ENCODE measurements at places on chromosomes 11 and 22.

- no peak for DNase-seq
Measured at GRCh38 chr11:70313945-70314344, 43.5 kb downstream of the PPFIA1 start.

DNA sequence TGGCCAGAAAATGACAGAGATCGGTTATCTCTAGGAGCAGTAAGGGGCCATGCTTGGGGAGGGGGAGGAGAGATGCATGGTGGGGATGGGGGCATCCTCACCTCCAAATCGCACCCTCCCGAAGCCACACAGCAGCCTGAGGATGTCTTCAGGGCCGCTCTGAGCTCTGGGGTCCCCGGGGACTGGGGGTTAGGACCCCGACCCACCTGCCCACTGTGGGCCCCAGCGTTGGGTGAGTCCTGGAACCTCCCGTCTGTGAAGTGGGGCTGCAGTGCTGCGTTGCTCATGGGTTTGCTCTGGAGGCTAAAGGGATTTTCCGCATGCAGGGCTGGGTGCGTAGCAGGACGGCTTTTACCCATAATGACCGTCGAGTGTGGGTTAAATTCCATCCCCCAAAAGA is 1046.3 kb downstream of the BRD1 start:
- DNase-seq, result no peak

- no peak for DNase-seq
Measured at GRCh38 chr22:37994049-37994448, 9.7 kb upstream of the SOX10 start.

- DNase-seq, result peak; percentile 75
Measured at GRCh38 chr11:75919525-75919924, 104.5 kb downstream of the UVRAG start.

GRCh38 chr22:40220316-40221054 is 42.8 kb downstream of the TNRC6B start:
- DNase-seq, result peak; percentile 19

- DNase-seq, result no peak
Measured at GRCh38 chr22:42632096-42632495, 8.3 kb downstream of the ATP5MGL start.

- no peak for DNase-seq
Measured at GRCh38 chr11:94217705-94218104, 86.7 kb upstream of the IZUMO1R start.

DNA sequence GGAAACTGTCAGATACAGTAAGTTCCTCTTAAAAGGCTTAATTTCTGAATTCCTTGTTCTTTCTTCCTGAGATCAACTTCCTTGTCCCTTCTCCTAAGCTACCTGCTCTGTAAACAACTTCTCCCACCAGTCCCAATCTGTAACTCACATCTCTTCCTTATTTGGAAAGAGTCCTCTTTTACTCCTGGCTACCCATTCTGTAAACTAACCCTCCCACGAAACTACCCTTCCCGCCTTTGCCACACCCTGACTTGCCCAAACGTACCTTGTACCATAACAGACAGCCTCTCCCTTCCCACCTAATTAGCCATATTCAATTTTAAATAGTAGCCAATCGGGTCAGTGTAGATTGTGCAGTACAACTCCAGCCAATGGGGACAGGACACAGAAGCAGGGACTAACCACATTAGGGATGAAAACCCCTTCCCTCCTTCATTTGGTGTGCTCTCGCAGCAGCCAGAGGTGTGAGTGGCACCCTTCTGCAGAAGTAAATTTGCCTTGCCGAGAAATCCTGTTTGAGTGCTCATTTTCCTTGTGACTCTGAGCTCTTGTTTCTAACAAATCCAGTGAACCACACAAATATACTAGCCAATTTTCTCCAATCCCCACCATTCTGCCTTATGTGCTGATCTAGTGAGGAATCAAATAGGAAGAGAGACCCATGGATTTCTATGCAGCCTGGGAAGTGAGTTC is 49.5 kb downstream of the ZNF280B start:
- DNase-seq, result no peak

DNA sequence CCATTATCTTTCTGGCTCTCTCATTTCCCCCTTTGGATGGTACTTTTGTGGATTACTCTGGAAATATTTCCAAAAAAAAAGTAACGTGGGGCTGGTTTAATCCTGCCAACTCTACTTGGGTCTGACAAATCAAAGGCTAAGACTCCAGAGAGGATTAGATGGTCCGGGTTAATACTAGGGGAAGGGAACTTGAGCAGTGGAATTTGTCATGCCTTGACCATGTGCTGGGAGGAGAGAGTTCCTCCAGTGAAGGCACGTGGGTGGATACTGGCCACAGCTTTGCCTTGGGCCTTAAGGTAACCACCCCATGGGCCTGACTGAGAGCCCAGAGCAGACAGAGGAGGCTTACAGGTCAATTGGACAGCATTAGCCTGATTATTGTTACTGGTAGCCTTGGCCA is 120.3 kb downstream of the NAV2 start:
- DNase-seq, result no peak

- no peak for DNase-seq
Measured at GRCh38 chr11:117643606-117644300, 153.3 kb downstream of the DSCAML1 start.

GRCh38 chr11:2207773-2208621 is 36.4 kb upstream of the TH start:
- no peak for DNase-seq

GRCh38 chr22:28051787-28052356 is 132.8 kb upstream of the PITPNB start:
- peak; percentile 38 for DNase-seq

DNA sequence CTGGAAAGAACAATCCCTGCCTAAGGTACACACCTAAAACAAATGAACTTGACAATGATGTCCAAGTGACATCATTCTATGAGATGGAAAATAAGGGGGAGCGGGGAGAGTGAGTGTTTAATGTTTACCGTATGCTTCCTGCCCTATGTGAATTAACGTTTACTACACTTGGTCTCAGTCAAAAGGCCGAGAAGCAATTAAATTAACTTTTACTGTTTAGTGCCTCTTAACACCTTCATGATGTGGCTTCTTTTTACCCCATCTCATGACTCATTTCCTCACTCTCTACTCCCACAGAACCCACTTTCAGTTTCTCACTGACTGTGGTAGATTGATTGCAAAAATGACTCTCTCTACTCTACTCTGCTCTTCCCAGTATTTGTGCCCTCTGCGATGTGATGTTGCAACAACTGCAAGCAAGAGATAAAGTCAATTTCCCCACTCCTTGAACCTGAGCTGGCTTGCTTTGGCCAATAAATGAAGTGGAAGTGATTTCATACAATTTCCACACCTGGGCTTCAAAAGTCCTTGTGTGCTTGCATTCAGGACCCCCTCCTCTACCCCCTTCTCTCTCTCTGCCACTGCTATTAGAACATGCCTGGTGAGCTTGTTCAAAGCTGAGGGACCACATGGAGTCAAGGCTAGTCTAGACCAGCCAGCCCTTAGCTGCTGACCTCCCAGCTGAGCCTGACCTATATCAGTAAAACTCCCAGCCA is 11.6 kb upstream of the ALKBH3 start:
- DNase-seq, result no peak

- DNase-seq, result no peak
Measured at GRCh38 chr11:19763330-19763729, 50.7 kb downstream of the NAV2 start.

DNA sequence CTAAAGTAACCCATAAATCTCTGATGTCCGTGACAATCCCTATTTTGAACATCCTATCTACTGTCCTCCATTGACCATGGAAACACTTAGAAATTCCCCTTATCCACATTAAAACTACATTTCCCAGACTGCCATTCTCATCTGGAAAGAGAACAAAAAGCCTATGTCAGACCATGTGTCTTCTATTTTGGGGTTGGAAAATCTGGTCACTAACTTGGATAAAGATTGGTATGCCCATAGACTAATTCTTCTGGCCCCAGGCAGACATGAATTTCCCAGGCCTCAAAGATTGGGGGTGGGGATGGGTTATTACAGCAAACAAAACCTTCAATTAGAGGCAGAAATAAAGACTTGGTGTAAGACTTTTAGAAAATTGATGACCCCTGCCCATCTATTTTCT is 30.9 kb upstream of the CREB3L1 start:
- peak; percentile 83 for DNase-seq

DNA sequence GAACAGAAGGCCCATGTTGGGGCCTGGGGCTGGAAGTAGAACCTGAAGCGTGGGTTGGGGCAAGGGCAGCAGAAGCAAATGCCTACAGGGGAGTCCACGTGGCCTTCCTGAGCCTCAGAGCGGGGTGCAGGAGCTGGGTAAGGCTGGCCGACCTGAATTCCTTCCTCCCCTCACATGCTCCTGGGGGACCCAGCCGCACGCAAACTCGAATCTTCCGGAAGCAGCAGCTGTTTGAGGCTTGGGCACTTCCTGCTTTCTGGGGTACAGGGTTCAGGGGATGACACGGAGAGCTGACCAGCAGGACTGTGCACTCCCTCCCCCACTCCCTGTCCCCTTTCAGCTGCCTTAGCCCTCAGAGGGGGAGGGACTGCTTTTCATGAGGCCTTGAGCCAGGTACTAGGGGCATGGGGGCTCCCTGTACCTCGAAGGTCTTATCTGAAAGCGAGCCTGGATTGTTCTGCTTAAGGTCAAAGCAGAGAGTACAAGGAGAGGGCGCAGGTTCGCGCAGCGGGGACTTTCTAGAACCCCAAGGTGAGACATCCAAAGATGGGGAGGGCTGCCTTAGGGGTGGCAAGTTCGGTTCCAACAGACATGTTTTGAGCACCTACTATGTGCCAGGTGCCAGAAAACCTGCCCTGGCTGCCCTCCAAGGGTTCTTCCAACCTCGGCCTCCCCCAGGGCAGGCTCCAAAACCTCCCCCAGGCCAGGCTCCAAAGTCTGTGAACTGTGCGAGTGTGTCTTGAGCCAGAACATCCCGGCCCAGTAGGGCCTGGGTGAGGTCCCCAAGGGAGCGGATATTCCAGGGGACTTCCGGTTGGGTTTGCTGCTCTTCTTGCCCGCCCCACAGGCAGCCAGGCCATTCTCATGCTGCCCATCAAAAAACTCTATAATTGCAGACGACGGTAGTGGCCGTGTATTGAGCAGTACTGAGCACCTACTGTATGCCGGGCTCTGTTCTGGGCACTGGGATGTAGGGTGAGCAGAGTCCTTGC is 1.7 kb downstream of the NCF4 start:
- no peak for DNase-seq

DNA sequence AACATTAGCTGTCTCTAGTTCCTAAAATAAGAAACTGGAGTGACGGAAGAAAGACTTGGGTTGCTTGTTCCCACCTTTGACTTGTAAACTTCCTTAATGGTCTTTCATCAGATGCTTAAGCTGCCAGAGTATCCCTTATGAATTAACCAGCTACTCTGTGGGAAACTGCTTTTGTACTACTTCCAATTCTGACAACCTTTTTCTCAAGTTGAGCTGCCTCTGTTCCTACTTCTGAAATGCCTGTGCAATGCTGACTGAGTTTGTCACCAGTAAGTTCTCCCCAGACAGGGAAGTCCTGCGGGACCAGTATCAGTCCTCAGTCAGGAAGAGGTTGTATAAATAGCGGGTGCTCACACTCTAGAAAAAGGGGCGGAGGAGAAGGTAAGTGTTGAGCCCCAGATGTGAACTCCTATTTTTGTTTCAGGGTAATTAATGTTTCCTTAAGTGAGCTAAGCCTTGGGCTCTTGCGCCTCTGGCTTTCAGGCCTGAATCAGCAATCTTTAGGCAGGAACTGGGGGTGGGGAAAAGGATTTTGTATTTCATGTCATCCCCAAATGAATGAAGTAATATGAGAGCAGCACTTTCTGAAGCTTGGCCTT is 67.2 kb downstream of the CECR2 start:
- DNase-seq, result peak; percentile 13

GRCh38 chr11:12728417-12728816 is 54.2 kb downstream of the TEAD1 start:
- DNase-seq, result no peak

DNA sequence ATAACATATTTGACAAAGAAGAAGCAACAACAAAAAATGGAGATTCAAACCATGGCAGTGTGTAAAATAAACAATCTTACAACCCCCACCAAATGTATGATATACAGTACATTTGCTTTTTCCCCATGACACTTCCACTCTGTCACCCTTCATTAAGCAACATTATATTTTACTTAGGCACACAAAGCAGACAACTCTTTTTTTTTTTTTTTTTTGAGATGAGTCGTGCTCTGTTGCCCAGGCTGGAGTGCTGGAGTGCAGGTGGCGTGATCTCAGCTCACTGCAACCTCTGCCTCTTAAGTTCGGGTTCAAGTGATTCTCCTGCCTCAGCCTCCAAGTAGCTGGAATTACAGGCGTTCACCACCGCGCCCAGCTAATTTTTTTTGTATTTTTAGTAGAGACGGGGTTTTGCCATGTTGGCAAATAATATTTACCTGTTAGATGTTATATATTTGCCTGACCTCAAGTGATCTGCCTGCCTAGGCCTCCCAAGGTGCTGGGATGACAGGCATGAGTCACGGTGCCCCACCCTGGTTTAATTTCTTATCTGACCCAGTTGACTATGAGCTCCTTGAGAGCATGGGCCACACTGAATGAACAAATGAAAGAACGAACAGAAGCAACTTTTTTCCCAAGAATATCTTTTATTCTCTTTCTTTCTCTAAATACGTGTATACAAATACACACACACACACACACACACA is 5.5 kb upstream of the PCF11 start:
- no peak for DNase-seq

DNA sequence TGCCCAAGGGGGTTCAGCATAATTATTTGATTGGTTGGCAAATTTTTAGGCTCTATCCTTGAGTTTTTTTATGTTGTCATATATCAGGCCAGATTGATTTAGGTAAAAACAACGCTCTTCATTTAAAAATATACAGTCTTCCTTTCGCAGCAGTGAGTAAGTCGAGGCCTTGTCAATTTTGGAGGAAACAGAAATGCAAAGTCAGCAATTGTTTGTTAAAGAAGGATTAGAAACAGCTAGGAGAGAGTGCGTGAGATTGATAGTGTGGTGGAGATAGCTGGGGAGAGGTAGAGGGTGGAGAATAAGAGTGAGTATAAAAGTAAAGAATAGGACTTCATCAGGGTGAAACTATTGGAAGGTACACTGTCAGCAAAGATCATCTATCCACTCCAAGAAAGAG is 830.8 kb downstream of the LUZP2 start:
- no peak for DNase-seq

DNA sequence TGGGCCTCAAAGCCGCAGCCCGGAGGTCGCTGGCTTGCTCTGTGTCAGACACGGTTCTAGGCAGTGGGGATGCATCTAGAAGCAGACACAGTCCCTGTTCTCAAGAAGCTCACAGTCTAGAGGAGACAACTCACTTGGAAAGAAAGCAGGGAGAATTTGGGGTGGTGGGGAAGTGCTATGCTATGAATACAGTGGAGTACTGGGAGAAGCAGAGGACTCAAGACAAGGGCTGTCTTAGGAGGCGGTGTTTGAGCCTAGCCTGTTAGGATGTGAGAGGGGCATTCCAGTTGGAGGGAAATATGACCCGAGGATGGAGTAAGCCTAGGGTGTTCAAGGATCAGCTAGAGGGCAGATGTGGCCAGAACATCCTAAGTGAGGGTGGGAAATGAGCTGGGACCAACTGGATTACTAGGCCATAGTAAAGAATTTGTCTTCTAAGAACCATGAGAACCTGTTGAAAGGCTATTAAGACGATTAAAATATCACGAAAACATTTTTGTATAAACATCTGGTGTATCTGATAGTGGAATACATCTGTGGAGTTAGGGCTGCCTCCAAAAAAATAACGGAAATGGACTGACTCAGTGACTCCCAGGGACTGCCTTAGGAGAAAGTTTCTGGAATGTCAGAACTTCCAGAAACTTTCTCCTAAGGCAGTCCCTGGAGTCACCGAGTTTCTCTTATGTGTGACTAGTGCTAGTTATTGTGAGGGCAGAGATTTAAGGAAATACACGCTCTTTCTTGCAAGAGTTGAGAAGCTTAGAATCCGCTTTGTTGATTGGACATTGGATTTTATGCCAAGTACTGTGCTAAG is 1.1 kb upstream of the PITPNB start:
- DNase-seq, result peak; percentile 82
